ENCODE measurements at places on chromosomes 2 and 18.

- no peak for DNase-seq
Observed at GRCh38 chr2:217878915-217879590, 123.7 kb downstream of the TNS1 start.

DNA sequence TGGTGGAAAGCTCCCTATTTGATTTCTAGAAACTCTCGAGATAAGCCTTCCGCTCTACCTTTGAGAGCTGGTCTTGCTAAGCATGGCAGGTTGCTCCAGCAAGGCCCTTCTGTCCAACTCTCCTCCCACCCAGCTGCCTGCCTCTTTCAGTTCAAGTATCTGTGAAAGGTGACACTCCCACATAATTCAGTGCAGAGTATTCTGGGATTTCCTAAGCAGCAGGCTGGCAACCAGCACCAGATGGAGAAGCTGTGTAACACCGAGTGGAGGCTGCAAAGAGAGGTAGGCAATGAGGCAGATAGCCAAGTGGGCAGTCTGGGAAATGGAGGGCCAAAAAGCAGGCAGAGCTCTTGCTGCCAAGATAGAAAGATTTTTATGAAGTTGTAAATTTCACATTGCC lies 88.4 kb upstream of the CAVIN2 start:
- no peak for DNase-seq

GRCh38 chr2:148926981-148927401 lies 52.0 kb downstream of the KIF5C start:
- peak; percentile 30 for DNase-seq

DNA sequence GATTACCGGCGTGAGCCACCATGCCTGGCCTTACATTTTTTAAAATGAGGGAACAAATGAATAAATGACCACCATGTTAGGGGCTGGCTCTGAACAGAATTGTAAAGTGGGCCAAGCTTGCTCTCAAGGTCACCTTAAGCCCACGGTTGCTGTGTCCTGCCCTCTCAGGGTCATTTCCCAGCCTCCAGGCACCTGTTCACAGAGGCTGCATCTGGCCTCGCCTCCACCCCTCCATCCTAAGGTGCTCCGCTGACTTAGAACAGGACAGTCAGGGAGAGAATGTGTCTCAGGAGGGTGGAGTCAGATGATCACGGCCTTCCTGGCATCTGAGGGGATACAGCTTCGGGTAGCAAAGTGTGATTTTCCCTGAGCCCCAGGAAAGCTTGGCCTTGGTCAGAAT lies 7.3 kb downstream of the SFTPB start:
- DNase-seq = no peak

DNA sequence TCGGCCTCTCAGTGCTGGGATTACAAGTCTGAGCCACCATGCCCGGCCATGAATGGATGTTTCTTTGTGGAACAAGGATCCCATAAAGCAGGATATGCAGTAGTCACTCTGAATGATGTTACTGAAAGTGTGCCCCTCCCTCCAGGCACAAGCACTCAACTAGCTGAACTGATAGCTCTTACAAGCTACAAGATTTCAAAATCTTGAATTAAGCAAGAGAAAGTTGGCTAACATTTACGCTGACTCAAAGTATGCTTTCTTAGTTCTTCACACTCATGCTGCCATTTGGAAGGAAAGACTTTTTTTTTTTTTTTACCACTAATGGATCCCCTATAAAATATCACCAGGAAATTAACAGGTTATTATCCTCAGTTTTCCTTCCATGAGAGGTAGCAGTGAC lies 549.0 kb upstream of the PKDCC start:
- DNase-seq = no peak

DNA sequence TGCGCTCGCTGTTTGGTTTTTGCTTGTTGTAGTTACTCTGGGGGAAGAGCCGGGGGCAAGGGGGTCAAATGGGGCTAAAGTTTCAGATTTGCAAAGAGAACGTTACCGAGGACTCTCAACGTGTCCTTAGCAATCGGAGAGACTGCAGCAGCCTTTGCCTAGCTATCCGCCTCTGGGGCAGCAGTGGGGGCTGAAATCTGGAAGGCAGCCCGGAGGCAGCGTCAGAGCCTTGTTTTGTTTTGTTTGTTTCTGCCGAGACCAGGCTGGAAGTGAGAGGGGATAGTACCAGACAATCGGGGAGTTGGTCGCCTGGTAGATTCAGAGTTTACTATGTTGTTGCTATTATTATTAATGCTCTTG lies 1.2 kb downstream of the CDH20 start:
- no peak for DNase-seq

- no peak for DNase-seq
Observed at GRCh38 chr2:164561991-164562390, 59.3 kb downstream of the GRB14 start.

DNA sequence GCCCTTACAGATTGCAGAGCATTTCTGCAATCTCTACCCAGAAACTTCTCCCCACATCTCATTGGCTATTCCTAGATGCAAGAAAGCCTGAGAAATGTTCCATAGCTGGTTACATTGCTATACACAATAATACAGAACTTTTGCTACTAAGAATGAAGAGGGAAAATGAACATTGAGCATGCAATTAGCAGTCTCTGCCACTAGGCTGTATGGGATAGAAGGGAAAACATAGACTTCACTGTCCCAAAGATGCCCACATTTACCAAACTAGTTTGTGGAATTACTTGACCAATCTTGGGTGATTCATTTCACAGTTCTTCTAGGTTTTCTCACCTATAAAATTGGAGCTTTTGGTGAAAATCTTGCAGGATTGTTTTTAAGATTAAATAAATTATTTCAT lies 265.7 kb upstream of the NT5C1B start:
- DNase-seq = no peak

DNA sequence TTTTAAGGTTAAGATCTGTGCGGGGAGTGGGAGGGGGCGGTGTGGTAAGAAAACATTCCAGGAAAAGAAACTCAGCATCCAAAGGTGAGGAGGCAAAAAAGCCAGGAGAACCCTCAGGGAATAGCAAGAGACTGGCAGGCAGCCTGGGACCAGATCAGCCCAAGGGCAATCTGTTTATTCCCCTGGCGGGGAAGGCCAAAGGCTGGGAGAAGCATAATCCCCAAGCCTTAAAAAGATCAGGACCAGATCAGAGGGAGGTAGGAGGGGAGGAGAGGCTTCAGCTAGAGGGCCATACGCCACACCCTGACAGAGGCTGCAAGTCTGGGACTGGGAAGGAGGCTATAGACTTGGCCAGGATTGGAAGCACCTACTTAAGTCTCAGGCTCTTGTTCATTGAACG lies 163.0 kb upstream of the PXDN start:
- DNase-seq = no peak

DNA sequence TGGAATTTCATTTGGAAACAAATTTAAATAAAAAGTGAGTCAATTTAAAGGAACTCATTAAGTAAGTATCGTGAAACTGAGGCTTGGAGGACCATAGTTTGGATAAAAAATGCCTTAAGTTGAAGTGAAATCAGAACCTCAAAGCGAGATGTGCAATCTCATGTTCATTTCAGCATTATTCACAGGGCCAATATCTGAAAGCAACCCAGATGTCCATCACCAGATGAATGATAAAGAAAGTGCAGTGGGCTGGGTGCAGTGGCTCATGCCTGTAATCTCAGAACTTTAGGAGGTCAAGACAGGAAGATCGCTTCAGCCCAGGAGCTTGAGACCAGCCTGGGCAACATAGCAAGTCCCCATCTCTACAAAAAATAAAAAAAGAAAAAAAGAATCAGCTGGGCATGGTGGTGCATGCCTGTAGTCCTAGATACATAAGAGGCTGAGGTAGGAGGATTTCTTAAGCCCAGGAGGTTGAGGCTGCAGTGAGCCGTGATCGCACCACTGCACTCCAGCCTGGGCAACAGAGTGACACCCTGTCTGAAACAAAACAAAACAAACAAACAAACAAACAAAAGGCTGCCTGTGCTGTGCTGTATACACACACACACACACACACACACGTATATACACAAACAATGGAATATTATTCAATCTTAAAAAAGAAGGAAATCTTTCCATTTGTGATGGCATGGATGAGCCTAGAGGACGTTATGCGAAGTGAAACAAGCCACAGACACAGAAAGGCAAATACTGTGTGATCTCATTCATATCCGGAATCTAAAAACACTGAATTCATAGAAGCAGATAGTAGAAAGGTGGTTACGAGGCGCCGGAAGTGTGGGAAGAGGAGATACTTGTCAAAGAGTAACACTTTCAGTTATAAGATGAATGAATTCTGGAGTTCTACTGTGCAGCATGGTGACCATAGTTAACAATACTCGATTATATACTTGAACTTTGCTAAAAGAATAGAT lies 14.5 kb downstream of the SH3RF3 start:
- peak; percentile 45 for DNase-seq

DNA sequence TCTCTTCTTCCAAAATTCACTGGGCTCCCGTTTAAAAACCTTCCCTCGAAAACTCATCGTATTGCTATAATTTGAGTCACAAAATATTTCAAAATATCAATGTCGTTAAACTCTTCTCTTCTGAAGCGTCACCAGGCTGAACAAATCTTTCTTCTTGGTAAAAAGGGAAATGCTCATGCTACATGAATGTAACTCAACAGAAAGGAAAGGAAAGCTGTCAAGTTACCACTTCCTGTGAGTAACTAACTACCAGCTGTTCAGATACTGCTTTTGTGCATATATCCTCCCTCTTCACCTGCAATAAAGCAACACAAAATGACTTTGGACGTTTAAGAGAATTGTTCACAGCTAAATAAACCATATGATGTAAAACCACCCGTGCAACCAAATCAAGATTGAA lies 95.4 kb downstream of the DOCK10 start:
- DNase-seq = peak; percentile 53

DNA sequence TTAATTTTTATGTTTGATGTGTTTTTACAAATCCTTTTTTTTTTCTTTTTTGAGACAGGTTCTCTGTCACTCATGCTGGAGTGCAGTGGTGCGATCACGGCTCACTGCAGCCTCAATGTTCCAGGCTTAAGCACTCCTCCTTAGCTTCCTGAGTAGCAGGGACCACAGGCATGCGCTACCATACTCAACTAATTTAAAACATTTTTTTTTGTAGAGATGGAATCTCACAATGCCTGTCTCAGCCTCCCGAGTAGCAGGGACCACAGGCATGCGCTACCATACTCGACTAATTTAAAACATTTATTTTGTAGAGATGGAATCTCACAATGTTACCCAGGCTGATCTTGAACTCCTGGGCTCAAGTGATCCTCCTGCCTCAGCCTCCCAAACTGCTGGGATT lies 3.2 kb downstream of the NOTO start:
- DNase-seq = no peak

GRCh38 chr2:100941646-100942240 lies 60.3 kb upstream of the RPL31 start:
- no peak for DNase-seq

GRCh38 chr2:136130511-136130910 lies 12.6 kb upstream of the CXCR4 start:
- DNase-seq = no peak

DNA sequence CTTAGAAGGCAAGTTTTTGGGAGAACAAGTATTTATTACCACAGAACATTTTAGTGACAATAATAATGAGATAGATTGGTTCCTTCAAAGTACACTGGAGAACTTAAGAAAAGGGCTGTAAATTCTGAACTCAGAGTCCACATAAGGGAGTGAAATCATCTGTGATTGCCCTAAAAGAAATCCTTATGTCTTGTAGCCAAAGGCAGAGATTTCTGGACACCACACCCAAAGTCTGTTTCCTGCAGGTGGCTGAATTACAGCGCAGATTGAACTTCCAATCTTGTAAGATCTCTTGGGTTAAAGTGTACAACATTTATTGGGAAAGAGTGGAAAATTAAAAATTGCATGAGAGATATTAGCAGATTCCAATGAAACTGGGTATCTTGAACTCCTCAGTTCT lies 143.8 kb downstream of the TAF4B start:
- no peak for DNase-seq

GRCh38 chr18:12121175-12122042 lies 27.8 kb downstream of the ANKRD62 start:
- DNase-seq = no peak

- DNase-seq = no peak
Observed at GRCh38 chr2:238493880-238494572, 67.3 kb downstream of the ASB1 start.

DNA sequence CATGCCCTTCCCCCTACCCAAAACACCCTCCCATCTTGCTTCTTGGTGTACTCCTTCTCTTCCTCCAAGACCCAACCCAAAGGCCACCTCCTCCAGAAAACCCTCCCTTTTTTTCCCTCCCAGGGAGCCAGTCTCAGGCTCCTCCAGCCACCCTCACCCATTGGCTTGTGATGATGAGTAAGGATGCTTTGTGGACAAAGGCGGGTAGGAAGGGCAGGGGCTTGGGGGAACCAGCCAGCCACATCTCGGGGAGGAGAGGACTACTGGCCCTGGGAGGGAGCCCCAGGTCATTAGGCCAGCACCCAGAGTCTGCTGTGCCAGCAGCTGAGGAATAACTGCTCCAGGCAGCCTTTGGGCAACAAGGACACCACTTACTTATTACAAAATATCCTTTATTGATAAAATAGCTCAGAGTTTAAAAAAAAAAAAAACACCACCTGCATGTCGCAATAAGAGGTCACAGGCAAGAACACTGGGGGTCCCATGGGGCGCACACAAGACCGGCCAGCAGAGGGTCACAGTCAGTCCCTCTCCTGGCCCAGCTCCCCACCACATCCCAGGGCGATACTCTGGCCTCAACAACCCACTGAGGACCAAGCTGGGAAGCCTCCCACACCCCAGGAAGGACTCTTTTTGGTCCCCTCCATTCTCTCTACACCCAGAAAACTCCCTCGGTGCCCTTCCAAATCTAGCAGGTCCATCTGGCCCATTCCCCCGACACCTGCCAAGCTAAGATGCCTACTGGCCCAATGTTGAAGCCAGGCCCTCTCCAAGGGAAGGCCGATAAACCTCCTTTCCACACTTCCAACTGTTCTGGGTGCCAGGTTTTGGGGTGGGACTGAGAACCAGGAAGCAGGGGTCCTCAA lies 3.6 kb downstream of the ADRA2B start:
- DNase-seq = no peak

- no peak for DNase-seq
Observed at GRCh38 chr2:181444654-181445053, 12.5 kb upstream of the ITGA4 start.

GRCh38 chr2:50785816-50786215 lies 246.1 kb downstream of the NRXN1 start:
- DNase-seq = no peak

DNA sequence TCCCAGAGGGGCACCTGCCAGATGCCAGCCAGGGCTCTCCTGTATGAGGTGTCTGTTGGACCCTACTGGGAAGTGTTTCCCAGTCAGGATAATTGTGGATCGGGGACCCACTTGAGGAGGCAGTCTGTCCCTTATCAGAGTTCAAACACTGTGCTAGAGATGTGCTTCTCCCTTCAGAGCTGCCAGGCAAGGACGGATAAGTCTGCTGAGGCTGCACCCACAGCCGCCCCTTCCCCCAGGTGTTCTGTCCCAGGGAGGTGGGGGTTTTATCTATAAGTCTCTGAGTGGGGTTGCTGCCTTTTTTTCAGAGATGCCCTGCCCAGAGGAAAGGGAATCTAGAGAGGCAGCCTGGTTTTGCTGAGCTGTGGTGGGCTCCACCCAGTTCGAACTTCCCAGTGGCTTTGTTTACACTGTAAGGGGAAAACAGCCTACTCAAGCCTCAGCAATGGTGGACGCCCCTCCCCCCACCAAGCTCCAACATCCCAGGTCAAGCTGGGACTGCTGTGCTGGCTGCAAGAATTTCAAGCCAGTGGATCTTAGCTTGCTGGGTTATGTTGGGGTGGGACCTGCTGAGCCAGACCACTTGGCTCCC lies 324.0 kb upstream of the SETBP1 start:
- DNase-seq = no peak

GRCh38 chr18:57748770-57749603 lies 54.1 kb downstream of the ATP8B1 start:
- DNase-seq = no peak

GRCh38 chr2:84388921-84389490 lies 70.1 kb downstream of the SUCLG1 start:
- no peak for DNase-seq

GRCh38 chr2:217918308-217919024 lies 84.3 kb downstream of the TNS1 start:
- no peak for DNase-seq
